ENCODE measurements at places on chromosomes 2 and 18.

- no peak for DNase-seq
Observed at GRCh38 chr2:4959219-4959618, 733.0 kb upstream of the SOX11 start.

GRCh38 chr18:56565551-56566345 lies 72.6 kb downstream of the TXNL1 start:
- DNase-seq = no peak

DNA sequence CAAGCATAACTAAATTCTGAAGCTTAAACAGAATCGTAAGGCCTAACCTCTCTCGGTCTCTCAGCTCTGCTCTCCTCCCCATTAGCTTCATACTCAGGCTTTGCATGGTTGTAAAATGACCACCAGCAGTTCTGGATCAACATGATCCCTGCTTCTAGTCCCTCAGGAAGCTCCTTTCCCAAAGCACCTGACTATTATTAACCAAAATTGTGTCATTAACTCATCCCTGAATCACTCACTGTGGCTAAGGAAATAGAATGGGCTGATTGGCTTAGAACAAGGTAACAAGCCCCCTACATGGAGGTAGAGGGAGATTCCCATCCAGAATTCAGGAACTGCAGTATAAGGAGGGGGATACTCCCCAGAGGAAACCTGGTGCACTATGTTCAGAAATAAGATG lies 448.3 kb downstream of the ARHGAP15 start:
- no peak for DNase-seq

- no peak for DNase-seq
Observed at GRCh38 chr2:84450288-84451227, 8.5 kb downstream of the SUCLG1 start.

- DNase-seq = no peak
Observed at GRCh38 chr18:10184776-10185175, 269.7 kb upstream of the APCDD1 start.

- peak; percentile 17 for DNase-seq
Observed at GRCh38 chr2:10004836-10005235, 38.5 kb upstream of the KLF11 start.

- no peak for DNase-seq
Observed at GRCh38 chr2:143282684-143283083, 153.5 kb downstream of the ARHGAP15 start.

GRCh38 chr18:6004119-6004518 lies 108.8 kb upstream of the TMEM200C start:
- no peak for DNase-seq

DNA sequence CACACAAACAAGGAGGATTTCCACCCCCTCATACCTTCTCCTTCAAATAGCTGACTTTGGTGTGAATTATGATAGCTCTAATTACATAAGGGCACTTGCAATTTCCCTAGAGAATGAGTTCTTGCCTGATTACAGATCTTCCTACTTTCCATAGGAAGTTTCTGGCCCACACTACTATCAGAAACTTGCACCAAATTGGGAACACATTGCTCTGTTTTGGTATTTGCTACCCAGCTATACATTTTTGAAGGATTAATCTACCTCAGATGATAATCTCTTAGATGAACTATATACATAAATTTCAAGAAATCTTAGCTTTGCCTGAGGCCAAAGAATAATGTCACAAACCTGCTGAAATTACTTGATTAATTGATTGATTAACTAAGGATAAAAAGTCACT lies 4.9 kb downstream of the DCC start:
- no peak for DNase-seq

DNA sequence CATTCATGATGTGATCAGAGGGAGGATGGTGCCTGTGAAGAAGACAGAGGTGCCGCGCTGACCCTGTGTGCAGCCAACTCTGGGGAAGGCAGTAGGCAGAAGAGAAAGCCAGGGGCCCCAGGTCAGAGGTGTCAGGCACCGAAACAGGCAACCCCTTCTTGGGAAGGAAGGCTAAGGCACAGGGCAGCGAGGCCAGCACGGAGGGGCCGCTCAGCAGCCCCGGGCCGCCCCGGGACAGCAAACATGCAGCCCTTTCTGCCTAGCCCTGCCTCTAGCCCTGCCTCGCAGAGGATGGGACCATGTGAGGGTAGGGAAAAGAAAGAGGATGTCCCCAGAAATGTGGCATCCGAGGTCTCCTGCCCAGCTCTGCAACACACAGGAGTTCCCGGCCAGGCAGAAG lies 7.7 kb upstream of the MAL start:
- DNase-seq = no peak

GRCh38 chr2:158142165-158142564 lies 40.5 kb downstream of the UPP2 start:
- no peak for DNase-seq

GRCh38 chr2:233772583-233772982 lies 5.5 kb upstream of the MROH2A start:
- DNase-seq = no peak

DNA sequence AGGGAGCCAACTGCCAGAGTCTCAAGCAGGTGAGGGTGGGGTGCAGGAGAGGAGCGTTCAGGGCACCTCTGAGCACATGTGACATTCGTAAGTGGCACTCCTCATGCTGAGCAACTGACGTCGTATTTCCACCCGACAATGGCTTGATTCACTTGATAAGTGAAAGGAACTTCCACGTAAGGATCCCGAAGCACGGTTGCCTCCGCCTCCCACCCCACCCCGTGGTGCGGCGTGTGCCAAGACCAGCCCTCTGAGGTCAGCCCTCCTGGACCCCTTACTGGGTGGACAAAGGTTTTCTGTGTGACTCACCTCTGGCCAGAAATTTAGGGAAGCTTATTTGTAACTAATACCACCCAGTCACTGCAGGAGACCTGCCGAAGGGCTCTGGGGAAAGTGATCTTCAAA lies 59.9 kb downstream of the AGAP1 start:
- no peak for DNase-seq

GRCh38 chr2:234951664-234952269 lies at the start of gene SH3BP4:
SH3BP4 (plus strand) TSS chr2:234952017; CDS start chr2:235035003, 82,986 bp downstream.
- peak; percentile 91 for DNase-seq

DNA sequence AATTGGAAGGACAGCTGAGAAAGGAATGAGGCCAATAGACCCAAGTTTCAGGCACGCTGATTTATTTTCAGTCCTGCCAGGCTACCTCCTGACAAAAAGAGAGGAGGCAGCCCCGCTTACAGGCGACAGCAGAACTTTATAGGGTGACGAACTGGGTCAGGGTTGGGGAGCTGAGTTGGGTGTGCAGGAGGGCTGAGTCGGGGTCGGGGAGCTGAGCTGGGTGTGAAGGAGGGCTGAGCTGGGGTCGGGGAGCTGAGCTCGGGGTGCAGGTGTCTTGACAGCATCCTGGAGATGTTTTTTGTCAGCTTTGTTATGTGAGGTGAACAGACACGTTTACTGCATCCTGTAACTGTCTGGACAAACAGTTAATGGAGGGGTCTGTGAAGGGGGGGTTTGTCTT lies 342.2 kb downstream of the ADCYAP1 start:
- DNase-seq = peak; percentile 43
